CD4-positive, CD25-positive, alpha-beta regulatory T cell (primary cell): ENCODE measurements at places on chromosomes 13 and 19. TPM values are rescaled to one million over a fixed set of nuclear protein-coding genes. Genes with fewer than 3 reads are reported as not detected.

- no peak for DNase-seq
Observed at GRCh38 chr13:36866232-36866631, 47.2 kb downstream of the RFXAP start.

The CCDC169 gene
- not detected for total RNA-seq

The KIR2DL4 gene
- not detected for total RNA-seq

GRCh38 chr13:62033934-62034333 lies 618.3 kb upstream of the PCDH20 start:
- no peak for DNase-seq

The PLIN4 gene
- total RNA-seq, result not detected

- peak; percentile 69 for DNase-seq
Observed at GRCh38 chr19:53102756-53103233, 427 bp downstream of the ZNF160 start.

The MBD3L2 gene
- not detected for total RNA-seq

- DNase-seq, result no peak
Observed at GRCh38 chr13:30165796-30166195, 141.6 kb downstream of the KATNAL1 start.

The SLC25A41 gene
- 0.42 TPM for total RNA-seq

DNA sequence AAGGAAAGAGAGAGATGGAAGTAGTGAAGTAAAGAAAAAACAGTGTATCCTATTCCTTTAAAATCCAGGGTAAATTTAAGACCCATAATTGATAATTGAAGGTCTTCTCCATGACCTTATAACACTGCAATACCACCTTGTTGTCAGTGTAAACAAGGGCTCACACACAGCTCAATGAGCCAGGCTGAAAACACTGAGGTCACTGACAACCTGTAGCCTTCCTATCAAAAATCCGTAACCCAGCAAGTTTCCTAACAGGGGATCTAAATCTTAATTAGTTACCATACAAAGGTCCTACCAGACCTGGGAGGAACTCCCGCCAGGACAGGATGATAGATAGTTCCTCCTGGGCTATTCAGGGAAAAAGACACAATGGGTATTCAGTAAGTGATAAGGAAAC lies 1677.1 kb downstream of the OLFM4 start:
- no peak for DNase-seq

DNA sequence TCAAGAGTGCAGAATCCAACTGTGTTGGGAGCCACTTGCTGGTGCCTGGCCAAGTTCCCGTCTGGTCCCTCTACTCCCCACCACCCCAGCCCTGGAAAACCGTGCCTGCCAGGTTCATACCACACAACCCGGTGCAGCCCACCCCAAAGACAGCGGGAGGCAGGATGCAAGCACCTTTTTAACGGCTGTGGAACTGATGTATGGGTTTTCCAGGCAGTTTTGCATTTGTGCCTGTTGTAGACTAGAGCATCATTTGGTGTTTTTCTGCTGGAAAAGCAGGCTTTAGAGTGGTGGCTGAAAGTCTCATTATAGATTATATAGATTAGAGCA lies 13.5 kb downstream of the TFDP1 start:
- DNase-seq, result no peak

GRCh38 chr19:55621205-55621672 lies 3.1 kb downstream of the ZNF784 start:
- DNase-seq, result no peak

GRCh38 chr13:51412431-51412830 lies 40.4 kb downstream of the INTS6 start:
- no peak for DNase-seq

DNA sequence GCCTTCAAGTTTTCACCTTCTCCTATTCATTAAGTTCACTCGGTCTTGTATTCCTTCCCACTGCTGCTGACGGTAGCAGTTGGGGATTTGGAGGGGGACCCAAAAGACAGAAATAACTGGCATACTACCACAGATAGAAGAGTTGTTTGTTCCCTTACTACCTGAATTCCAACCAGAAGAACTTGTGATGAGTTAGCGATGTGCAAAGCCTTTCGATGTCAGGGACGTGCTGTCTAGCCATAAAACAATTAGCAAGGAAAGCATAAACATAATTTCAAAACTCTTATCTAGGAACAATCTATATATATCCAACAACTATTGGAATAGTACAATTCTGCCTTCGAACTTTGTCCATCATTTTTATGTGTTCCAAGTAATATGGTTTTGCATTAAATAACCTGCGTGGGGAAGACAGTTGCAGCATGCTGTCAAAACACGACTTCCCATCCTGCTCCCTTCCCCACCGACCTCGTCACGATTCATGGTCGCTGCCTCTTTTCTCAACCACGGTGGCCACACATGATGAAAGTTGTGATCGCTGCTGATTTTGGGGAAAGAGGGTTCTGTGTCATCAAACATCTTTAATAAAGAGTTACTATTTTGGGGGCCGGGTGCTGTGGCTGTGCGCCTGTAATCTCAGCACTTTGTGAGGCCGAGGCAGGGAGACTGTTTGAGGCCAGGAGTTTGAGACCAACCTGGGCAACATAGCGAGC lies 3.8 kb upstream of the SLC7A9 start:
- DNase-seq, result no peak

DNA sequence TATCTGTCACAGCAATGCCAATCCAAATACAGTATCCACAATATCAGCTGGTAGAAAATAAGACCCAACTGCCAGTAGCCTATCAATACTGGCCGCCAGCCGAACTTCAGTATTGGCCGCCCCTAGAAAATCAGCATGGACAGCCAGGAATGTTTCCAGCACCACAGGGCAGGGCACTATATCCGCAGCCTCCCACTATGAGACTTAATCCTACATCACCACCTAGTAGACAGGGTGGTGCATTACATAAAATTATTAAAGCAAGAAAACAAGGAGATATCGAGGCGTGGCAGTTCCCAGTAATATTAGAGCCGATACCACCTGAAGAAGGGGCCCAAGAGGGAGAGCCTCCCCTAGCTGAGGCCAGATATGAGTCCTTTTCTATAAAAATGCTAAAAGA lies 111.3 kb downstream of the ZNF486 start:
- DNase-seq, result no peak

GRCh38 chr13:39663508-39663907 lies 8.0 kb downstream of the COG6 start:
- DNase-seq, result no peak

DNA sequence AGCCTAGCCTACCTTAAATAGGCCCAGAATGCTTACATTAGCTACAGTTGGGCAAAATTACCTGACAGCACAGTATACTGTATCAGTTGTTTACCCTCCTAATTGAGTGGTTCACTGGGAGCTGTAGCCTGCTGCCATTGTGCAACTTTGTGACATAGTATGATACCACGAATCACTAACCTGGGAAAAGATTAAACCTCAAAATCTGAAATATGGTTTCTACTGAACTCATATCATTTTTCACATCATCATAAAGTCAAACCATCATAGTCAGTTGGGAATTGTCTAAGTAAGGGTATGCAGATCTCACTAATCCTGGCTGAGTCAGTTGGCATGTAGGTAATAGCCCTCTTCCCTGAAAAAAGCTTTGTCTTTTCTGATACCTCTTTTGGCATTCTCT lies 9.2 kb downstream of the PAN3 start:
- no peak for DNase-seq
